Activated naive CD4-positive, alpha-beta T cell (primary cell): ENCODE measurements at places on chromosomes 12 and 14.

- DNase-seq, result no peak
These were observed 26.3 kb downstream of the RASSF8 start for GRCh38 chr12:25984759-25985158.

- DNase-seq, result no peak
These were observed 35.8 kb downstream of the DAO start for GRCh38 chr12:108915632-108916133.

GRCh38 chr14:71491931-71492330 lies 440.3 kb upstream of the RGS6 start:
- no peak for DNase-seq

DNA sequence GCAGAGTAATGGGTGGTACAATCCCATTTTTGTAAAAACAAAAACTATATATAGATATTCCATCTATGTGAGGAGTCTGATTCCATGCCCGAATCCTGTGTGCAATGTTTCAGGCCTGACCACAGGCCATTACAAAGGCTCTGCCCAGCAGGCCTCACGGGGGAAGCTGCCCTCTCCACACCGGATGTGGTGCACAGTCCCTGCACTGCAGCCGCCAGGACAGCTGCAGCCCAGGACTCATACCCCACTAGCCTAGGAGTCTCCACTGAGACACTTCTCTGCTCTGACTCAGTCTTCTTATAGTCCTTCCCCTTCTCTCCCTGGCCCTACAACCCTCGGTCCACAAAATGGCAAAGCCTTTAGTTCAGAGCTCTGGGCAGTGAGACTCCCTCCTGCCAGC lies 190.4 kb downstream of the PPM1H start:
- DNase-seq, result no peak

GRCh38 chr12:127008755-127009403 lies 1258.1 kb upstream of the TMEM132C start:
- DNase-seq, result no peak

- DNase-seq, result no peak
These were observed 444.3 kb upstream of the RGS6 start for GRCh38 chr14:71487941-71488340.
